Large intestine (tissue), 12 donors: ENCODE measurements at places on chromosomes 12 and 14. TPM values are rescaled to one million over a fixed set of nuclear protein-coding genes. Genes with fewer than 3 reads are reported as not detected.

Gene GYS2
- 0.03 TPM for polyA plus RNA-seq

- DNase-seq, result no peak
These were observed 11.4 kb upstream of the TAC3 start for GRCh38 chr12:57027805-57028153.

- no peak for DNase-seq
These were observed 43.7 kb downstream of the HELB start for GRCh38 chr12:66345956-66346355.

Gene GALNT6
- polyA plus RNA-seq, result 31.1 TPM

DNA sequence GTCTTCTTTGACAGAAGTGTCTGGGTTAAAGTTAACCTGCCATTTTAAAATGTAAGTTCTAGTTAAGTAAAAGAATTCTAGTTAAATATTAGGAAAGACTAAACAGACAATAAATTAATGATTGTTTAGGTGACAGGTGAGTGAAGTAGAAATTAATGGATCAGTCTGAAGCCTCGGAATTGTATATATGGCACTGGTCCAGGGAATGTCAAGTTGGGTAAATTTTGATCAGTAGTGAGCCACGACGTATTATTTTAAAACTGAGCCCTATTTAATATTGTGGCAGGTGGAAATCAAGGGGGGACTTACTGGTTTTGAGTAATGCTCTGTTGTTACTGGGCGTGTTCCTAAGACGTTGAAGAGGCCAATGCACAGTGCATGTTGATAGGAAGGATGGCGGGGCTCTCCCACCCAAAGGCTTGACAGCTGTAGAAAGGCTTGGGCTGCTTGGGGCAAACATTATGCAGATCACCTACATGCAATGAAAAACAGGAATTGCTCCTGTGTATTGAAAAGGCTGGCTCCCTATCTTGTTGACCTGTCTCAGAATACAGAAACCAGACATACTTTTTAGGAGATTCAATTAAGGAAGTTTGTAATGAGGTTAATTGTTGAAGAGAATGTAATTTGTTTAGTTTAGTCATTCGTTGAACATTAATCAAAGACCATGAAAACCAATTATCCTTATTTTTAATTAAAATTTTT, 5.9 kb upstream of the PPFIBP1 start:
- DNase-seq, result no peak
